AG08395 (cell line): ENCODE measurements at places on chromosomes 3 and 15.

DNA sequence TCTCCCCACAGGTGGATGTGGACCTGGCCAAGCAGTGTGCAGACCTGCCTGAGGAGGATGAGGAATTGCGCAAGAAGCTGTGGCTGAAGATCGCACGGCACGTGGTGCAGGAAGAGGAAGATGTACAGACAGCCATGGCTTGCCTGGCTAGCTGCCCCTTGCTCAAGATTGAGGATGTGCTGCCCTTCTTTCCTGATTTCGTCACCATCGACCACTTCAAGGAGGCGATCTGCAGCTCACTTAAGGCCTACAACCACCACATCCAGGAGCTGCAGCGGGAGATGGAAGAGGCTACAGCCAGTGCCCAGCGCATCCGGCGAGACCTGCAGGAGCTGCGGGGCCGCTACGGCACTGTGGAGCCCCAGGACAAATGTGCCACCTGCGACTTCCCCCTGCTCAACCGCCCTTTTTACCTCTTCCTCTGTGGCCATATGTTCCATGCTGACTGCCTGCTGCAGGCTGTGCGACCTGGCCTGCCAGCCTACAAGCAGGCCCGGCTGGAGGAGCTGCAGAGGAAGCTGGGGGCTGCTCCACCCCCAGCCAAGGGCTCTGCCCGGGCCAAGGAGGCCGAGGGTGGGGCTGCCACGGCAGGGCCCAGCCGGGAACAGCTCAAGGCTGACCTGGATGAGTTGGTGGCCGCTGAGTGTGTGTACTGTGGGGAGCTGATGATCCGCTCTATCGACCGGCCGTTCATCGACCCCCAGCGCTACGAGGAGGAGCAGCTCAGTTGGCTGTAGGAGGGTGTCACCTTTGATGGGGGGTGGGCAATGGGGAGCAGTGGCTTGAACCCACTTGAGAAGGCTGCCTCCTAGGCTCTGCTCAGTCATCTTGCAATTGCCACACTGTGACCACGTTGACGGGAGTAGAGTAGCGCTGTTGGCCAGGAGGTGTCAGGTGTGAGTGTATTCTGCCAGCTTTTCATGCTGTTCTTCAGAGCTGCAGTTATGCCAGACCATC, 8.6 kb downstream of the VPS18 start:
- DNase-seq: no peak

DNA sequence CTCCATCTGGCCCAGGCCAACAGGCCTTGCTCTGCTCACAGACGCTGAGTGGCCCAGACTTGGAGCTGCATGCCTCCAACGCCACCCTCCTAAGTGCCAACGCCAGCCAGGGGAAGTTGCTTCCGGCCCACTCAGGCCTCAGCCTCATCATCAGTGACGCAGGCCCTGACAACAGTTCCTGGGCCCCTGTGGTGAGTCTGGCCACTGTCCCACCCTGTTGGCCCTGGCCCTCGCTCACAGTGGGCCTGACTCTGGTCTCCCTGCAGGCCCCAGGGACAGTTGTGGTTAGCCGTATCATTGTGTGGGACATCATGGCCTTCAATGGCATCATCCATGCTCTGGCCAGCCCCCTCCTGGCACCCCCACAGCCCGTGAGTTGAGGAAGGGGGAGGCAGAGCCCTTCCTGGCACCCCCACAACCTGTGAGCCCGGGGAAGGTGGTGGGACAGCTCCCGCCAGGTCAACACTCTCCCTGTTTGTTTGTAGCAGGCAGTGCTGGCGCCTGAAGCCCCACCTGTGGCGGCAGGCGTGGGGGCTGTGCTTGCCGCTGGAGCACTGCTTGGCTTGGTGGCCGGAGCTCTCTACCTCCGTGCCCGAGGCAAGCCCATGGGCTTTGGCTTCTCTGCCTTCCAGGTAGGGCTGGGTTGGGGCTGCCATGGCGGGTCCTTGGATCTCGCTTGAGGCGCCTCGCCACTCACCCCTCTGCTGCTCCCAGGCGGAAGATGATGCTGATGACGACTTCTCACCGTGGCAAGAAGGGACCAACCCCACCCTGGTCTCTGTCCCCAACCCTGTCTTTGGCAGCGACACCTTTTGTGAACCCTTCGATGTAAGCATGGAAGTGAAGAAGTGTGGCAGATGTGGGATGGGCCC, 10.0 kb downstream of the NT5DC2 start:
- no peak for DNase-seq

DNA sequence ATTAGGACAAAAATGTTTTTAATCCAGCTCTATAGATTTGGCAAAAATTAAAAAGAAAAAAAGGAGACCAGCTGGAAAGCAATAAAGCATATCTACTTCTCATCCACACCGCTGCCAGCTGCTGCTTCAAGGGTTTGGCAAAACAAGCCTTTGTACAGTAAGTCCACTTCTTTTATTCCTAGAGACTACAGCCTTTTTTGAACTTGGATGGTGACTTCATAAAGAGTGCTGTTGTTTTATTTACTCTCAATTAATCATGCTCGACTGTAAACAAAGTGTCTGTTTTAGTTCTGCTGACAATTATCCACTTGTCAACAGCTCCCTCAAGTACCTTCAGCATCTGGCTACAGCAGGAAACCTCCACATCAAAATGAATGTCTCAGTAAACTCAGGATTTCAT, 12.3 kb upstream of the FOXB1 start:
- DNase-seq: no peak

DNA sequence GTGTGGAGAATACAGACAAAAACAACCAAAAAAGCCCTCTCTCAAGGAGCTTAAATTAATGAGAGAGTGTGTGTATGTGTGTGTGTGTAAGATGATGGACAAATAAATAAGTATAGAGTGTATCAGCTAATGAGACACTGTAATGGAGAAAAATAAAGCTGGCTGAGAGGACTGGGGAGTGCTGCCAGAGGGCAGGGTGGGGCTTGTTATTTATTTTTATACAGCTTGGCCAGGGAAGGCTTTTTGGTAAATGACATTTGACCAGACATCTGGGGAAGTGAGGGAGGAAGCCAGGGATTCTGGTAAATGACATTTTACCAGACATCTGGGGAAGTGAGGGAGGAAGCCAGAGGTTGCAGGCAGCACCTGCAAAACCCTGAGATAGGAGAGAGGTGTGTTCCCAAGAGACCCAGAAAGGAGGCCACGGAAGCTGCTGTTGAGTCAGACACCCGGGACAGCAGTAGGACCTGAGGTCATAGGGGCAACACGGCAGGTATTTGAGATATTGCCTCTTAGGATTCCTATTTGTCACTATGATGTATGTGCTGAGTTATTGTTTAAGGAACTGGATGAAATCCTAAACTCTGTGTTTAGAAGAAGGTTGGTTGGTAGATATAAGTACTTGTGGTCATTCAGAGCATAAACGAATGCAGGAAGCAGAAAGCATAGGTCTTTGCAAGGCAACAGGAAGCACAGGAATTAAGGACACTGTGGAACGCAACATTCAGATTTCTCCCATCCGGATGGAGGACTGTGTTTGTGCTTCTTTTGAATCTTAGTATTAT, 2.7 kb downstream of the SV2B start:
- no peak for DNase-seq

GRCh38 chr3:58899159-58899952, 150.5 kb downstream of the CFAP20DC start:
- peak; percentile 7 for DNase-seq

DNA sequence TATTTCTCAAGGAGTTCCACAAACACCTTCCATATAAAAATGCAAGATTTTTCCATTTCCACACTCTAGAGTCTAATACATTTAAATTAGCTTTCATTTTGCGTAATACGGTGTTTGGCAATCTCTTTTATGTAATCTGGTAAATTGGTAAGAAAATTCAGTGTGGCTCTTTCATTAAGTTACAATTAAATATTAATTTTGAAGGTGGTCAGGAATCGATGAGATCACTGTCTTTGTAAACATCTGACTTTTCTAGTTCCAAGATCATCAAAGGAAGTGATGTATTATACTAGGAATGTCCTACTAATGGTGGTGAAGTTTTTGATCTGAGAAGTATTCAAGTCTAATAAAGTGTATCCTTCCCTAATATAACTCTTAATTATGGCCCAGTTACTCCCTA, 1.1 kb upstream of the UTS2B start:
- DNase-seq: peak; percentile 16

DNA sequence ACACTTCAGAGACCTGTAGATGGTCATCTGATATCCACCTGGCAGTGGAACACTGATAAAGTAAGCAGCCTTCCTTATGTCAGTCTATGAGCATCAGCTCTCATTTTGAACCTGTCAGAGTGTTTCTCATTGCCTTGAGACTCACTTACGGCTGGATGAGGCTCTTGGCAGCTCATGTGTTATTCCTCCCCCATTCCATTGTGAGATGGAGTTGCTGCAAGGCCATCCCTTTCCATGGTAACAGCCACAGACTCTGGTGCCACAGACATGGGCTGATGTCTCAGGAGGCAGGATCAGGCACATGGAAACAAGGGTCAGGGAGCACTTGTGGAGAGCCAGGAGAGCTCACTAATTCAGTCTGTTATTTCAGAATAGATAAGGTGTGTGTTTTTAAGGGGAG, 11.9 kb downstream of the KCNAB1 start:
- no peak for DNase-seq

DNA sequence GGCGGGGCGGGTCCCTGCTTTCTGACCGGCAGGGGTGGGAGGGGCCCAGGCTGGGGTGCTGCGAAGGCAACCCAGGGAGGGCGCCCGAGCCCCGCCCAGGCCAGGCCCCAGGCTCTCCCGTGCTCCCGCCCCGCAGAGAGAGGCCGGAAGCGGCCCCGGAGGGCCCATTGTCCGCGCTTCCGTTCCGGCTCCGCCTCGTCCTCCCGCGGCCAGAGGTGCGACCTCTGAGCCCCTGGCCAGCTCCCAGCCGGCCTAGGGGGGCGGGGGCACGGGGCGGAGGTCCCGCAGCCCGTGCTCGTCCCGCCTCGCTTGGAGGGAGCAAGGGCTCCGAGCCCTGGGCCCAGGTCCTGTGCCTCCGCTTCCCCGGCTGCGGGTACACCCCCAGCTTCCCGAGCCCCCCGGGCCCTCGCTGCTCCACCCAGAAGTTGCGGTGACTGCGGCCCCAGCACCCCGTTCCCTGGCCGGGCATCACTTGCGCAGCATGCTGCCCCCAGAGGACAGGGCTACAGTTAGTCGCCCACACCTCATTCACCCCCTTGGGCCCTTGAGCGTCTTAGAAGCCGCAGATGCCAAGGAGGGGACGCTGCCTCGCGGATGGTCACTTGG, 20.4 kb upstream of the PLXND1 start:
- DNase-seq: peak; percentile 92

DNA sequence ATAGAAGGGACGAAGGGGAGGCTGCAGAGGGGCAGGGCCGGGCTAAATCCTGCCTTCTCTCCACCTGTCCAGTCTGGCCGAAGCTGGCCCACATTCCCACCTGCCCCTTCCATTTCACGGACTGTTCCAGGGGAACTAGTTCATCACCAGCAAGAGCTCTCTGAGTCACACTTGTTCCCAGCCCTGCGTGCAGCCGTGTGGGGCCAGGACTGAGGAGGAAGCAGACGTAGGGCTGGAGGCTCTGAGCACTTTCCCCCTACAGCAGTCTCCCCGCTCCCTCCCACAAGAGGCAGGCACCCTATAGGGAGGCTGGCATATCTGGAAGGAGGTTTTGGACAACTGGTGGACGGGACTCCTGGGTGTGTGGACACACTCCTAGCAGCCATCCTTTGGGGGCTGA, 3.0 kb downstream of the ITIH4 start:
- peak; percentile 31 for DNase-seq

GRCh38 chr3:153221748-153222162, 59.7 kb downstream of the RAP2B start:
- peak; percentile 91 for DNase-seq

DNA sequence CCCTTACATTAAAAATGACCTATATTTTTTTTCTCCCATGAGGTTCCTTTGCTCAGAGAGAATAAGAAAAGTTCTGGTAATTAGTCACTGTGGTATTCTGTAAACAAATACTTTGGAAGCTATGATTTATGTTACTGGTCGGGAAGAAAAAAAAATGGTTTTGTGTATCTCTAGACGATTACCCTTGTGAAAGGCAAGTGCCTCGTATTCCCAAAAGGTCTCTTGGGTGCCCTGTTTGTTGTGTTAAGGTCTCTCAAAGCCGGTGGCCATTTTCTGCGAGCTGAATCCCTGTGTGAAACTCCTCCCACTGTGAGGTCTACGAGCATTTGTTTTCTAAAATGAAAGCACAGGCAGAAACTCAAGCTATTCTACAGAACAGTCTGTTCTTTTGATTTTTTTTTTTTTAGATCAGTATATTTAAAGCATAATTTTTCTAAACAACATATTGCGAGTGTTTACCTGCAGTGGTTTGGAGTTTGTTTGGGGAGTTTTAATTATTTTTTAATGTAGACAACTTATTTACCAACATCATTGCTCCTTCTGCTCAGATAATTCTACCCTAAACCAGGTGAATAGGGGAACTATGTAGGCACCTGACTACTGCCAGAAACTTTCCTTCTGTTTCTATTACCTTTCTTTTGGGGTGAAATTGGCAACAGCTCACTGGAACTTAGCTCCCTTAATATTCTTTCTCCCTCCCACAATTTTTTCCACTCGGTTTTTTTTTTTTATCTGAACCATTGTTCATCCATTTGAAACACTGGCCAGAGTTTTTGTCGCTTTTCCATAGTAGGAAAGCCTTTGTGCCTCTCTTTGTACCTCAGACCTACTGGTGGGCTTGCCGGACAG, 44.0 kb downstream of the ZBTB38 start:
- peak; percentile 62 for DNase-seq

DNA sequence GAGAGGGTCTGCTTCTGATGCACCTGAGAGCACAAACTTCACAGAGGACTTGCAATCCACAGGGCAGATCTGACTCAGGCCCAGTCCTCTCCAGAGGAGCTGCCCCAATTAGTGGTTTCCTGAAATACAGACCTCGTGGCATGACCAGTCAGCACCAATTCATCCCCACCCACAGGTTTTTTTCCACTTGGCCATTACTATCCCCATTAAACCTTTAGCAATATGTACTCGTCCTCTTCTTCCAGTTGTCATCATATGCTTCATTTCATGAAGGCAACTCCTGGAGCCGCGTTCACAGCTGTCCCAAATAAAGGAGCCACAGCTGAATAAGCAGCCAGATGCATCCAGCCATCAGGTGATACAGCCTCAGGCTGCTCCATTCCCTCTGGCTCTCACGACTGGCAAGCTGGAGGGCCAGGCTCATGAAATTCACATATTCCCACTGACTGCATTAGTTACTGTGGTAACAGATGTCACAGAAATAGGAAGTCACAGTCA, 163.1 kb downstream of the FMN1 start:
- peak; percentile 74 for DNase-seq

- DNase-seq: peak; percentile 85
Measured at GRCh38 chr3:122533931-122534334, 19.2 kb upstream of the KPNA1 start.

GRCh38 chr3:197376735-197377555, 78.5 kb upstream of the DLG1 start:
- no peak for DNase-seq
